ENCODE measurements at places on chromosomes 11 and 22. TPM values are rescaled to one million over a fixed set of nuclear protein-coding genes. Genes with fewer than 3 reads are reported as not detected.
A peak's percentile ranks its signal among the peaks of the same experiment; 100 is the strongest.

Gene OR8B12
- total RNA-seq = not detected

Gene COX8A
- 274 TPM for total RNA-seq

Gene RRM1
- total RNA-seq = 22.0 TPM

Gene KCNJ1
- total RNA-seq = 0.14 TPM

Gene MS4A14
- total RNA-seq = not detected

Gene GAB4
- total RNA-seq = not detected

- no peak overlapping the region for H3K27ac ChIP-seq
- no peak for DNase-seq
- no peaks in the 10 kb centered on the region for H3K36me3 ChIP-seq
- H3K4me1 ChIP-seq = no peaks in the 10 kb centered on the region
- H3K27me3 ChIP-seq = peaks cover 5% of the 10 kb centered on the region
- no peak overlapping the region for H3K4me3 ChIP-seq
These were observed 109.4 kb downstream of the RCN1 start for GRCh38 chr11:32200136-32200847.

GRCh38 chr11:111452146-111452545 is 60.0 kb downstream of the BTG4 start:
- H3K27me3 ChIP-seq = no peaks in the 10 kb centered on the region
- no peak overlapping the region for H3K4me3 ChIP-seq
- DNase-seq = peak; percentile 71

DNA sequence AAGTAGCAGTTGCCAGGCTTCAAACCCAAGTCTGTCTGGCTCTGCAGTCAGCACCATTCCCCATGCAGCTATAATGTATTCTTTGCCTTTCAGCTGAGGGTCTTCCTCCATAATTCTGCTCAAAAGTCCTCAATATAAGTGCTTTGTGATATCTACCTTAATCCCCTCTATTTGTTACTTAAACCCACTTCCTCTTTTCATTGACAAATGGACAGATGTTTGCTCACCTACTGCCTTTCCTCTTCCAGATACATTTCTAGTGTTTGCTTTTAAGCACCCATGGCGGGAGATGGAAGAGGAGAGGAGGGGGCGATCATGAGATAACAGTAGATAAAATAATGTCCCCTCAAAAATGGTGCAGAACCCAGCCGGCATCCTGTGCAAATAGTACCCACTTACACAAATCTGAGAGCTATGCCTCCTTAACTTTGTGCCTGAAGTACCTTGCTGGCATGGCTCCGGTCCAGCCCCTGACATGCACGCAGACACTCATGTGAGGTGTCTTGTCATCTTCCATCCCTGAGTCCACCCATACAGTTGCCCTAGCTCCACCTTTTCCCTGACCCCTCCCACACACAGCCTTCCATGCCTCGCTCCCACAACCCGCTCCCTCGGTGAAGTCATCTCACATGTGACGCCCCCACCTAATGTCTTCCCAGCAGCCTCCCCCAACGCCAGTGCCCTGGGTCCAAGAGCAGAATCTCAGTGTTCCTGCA is 109.6 kb downstream of the TRIM29 start:
- H3K4me3 ChIP-seq = no peak overlapping the region
- no peaks in the 10 kb centered on the region for H3K4me1 ChIP-seq
- H3K36me3 ChIP-seq = no peaks in the 10 kb centered on the region
- no peak for DNase-seq
- H3K27ac ChIP-seq = no peak overlapping the region

DNA sequence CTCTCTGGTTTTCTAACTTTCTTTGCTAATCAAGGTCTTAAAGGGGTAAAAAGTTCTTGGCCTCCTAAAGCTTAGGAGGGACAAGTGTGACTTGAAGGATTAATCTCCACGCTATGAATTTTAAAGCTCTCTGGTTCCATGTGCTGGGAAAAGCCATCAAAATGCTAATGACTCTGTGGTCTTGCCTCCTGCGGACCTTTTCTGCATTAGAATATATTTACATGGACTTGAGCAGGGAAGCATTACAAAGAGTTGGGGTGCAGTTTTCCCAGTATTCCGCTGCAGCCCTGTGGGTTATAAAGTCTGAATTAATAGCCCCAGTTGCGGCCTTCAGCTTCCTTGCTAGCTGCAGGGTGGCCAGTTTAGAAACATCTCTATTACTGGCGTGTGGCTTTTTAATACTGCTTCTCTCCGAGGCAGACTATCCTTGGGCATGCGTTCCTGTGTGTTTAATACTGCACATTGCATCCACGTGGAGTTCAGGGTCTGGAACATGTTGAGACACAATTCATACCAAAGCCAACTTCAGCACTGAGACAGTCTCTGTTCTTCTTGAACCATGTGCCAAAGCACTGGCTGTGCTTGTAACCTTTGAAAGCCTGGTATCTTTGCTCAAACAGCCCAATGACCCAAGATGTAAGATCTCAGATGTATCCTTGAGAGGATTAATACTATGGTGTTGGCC is 27.3 kb downstream of the TSPAN18 start:
- no peak overlapping the region for H3K4me3 ChIP-seq
- peaks cover 32% of the 10 kb centered on the region for H3K27me3 ChIP-seq
- DNase-seq = no peak

DNA sequence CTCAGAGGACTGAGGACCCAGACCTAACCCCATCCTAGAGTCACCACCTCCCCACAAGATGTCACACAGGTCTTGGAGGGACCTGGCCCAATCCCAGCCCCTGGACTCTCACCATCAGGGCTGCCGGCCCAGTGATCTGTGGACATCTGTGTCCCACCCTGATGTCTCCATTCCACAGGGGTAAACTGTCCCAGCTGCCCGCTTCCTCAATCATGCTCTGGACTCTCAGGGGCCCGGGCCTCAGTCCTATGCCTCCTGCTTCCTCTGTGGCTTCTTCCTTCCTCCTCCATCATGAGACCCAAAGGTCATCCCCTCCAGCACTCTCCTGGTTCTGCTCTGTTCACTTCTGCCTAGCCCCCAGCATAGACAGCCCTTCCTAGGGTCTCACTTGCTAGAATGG is 32.2 kb downstream of the ARAP1 start:
- H3K27ac ChIP-seq = no peak overlapping the region
- no peak overlapping the region for H3K4me3 ChIP-seq
- peaks cover 2% of the 10 kb centered on the region for H3K36me3 ChIP-seq
- no peak for DNase-seq

DNA sequence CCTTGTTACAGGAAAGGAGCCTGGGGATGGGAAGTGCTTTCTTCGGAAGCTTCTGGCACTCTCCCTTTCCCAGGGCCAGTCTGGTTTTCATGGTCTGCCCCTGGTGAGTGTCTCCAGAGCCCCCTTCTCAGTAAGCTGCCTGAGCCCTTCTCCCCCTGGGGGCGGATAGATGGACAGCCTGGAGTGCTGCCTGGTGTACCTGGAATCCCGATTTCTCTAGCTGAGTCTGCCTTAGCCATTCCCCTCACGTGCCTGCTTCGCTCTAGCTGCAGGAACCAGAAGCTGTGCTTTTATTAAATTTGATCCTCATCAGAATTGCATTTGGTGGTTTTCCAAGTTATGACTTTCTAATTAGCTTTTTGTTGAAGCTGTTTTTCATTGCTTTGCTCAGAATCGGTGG is 152.9 kb upstream of the NAV2 start:
- H3K4me3 ChIP-seq = no peak overlapping the region
- no peak overlapping the region for H3K27ac ChIP-seq

DNA sequence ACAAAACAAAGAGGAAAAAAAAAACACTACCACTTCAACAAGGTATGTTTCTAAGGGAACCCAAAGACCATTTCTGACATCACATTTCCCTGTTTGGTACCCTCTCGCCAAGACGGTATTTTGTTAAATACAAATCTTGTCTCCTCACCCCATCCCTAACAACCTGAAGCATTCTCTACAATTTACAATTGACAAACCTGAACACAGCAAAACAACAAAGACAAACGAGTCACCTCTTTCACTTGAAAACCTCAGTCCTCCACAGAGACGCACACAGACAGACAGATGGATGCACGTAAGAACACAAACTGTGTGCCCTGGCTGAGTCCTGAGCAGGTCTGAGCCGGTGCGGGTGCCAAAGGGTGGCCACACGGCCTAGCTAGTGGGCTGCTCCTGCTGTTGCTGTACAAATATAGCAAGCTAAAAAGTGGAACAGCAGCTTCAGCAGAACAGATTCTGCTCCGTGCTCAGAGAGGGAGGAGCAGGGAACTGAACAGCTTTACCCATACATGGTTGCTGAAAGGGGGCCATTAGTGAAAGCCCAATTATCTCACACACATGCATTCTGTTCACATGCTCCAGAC is 28.5 kb downstream of the CELF1 start:
- H3K4me1 ChIP-seq = peaks cover 24% of the 10 kb centered on the region
- H3K27ac ChIP-seq = peak overlapping the region; percentile 88
- peak overlapping the region; percentile 18 for H3K4me3 ChIP-seq
- DNase-seq = no peak

DNA sequence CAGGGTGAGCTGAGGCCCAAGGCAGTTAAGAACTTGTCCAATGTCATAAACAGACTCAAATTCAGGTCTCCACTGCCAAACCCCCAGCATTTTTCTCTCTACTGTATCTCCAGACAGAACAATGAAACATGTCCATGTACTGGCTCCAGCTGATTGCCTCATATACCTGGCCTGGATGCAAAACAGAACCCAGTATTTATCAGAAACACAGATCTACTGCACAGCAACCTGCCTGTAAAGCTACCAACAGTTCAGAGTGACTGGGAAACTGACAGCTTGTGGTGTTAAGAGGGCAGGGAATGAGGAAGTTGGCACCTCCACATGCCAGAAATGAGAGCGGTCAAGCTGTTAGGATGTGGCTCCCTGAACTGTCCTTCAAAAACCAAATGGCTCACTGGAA is 41.6 kb downstream of the C11orf71 start:
- no peaks in the 10 kb centered on the region for H3K27me3 ChIP-seq
- H3K36me3 ChIP-seq = no peaks in the 10 kb centered on the region
- H3K27ac ChIP-seq = peak overlapping the region; percentile 45
- H3K4me3 ChIP-seq = no peak overlapping the region

DNA sequence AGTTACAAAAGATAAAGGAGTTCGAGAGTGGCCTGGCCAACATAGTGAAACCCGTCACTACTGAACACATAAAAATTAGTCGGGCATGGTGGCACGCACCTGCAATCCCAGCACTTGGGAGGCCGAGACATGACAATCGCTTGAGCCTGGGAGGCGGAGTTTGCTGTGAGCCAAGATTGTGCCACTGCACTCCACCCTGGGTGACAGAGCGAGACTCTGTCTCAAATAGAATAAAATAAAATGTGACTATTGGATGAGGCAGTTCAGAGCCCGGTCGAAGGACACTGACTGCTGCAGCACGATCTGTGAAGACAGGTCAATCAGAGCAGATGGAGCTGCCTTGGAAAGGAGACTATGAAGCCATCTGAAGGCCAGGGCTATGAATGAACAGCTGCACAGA is 37.7 kb upstream of the ANO1 start:
- peaks cover 2% of the 10 kb centered on the region for H3K27me3 ChIP-seq
- no peaks in the 10 kb centered on the region for H3K4me1 ChIP-seq
- no peaks in the 10 kb centered on the region for H3K36me3 ChIP-seq
- no peak overlapping the region for H3K27ac ChIP-seq

DNA sequence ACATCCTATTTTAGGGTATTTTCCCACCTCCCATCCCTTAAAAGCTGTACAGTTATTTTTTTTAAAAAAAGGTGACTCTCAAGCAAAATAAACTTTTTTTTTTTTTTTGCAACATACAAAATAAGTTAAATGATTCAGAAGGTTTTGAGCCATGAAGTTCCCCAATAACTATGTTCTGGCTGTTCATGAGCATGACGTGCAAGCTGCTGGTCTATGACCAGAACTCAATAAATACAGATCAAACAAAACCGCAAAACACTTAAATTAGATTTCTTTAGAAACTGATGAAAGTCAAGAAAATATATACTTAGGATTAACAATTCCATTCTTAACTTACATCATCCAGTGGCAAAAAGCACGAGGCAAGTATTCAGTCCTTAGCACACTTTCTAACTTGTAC is 24.1 kb upstream of the CLNS1A start:
- no peak overlapping the region for H3K27ac ChIP-seq
- no peak for DNase-seq
- H3K36me3 ChIP-seq = peaks cover 5% of the 10 kb centered on the region

DNA sequence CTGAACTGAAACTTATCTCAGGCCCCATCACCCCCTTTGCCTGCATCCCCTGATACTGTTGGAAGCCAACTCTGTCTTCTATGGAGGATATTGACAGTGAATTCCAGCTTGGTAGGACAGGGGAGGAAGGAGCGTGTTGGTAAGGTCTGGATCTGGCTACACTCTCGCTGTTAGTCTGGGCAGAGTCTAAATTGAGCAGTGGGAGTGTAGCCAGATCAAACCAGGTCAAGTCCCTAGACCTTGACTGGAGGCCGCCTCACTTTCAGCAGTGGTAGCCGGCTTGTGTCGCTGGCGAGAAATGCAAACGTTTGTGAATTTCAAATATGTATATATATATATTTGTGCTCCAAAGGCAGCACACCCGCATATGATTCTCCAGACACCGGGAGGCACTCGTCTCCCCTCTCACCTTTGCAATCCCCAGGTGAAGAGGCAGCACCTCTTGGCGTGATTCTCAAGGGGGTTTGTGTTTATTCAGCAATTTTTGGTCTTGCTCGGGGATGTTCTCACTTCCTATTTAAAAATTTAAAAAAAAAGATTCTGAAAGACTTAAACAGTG is 26.7 kb downstream of the DHCR7 start:
- no peaks in the 10 kb centered on the region for H3K36me3 ChIP-seq
- H3K27ac ChIP-seq = no peak overlapping the region
- no peaks in the 10 kb centered on the region for H3K4me1 ChIP-seq
- no peak for DNase-seq

GRCh38 chr11:86592047-86592591 is 80.3 kb downstream of the ME3 start:
- H3K36me3 ChIP-seq = no peaks in the 10 kb centered on the region
- peaks cover 29% of the 10 kb centered on the region for H3K4me1 ChIP-seq
- H3K27ac ChIP-seq = peak overlapping the region; percentile 94
- peak; percentile 78 for DNase-seq

Data from astrocyte (in vitro differentiated cells and primary cell).